Natural killer cell (primary cell): ENCODE measurements at places on chromosomes 6 and 20.

DNA sequence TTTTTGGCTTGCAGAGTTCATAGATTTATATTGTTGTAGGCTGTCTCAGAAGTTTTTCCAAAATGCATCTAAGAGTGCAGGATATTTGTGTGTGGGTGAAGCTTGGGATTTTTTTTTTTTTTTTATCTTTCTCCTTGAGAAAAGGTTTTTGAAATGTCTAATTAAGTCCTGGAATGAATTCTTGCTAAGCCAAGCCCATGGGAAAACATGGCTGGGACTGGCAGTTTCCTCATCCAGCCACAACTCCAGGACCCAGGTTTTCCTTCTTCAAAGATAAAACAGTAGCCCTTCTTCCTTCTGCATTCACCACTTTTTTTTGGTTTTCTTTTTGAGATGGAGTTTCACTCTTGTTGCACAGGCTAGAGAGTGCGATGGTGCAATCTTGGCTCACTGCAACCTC lies 242.5 kb upstream of the JAG1 start:
- no peak for DNase-seq

GRCh38 chr20:2303673-2304072 lies 7.9 kb downstream of the TGM3 start:
- no peak for DNase-seq

- no peak for DNase-seq
These were observed 41.1 kb downstream of the DYNLT1 start for GRCh38 chr6:158603261-158604047.

- DNase-seq = no peak
These were observed 78.8 kb downstream of the COL21A1 start for GRCh38 chr6:56168596-56168995.

DNA sequence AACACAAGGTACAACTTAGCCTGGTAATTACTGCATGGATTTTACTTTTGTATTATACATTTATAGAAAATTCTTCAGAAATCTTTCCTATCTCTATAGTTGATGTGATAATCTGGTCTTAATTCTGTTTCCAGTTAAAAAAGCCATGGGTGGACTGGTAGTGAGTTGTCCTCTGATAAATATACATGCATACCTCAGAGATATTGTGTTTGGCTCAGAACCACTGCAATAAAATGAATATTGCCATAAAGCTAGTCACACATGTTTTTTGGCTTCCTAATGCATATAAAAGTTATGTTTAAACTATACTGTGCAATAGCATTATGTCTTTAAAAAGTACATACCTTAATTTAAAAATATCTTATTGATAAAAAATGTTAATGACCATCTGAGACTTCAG lies 708.6 kb upstream of the MARCKS start:
- no peak for DNase-seq

DNA sequence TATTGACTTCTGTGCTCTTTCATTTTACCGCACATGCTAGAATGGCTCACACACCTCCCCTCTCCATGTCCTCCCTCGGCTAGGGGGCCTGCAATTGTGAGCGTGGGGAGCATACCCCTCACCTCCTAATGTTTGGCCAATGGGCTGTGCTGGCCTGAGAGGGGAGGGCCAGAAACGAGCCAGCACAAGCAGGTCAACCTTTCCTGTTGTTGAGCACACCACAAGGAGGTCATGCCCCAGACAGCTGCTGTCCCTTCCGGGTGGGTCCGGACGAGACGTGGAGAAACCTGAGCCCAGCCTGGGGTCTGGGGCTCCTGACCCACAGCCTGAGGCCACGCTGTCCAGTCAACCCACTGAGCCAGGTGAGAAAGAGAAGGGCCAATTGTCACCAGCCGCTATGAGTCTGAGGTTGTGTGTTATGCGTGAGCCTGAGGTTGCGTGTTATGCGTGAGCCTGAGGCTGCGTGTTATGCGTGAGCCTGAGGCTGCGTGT lies 77.4 kb downstream of the TTLL2 start:
- DNase-seq = no peak

GRCh38 chr6:135329851-135330803 lies 149.0 kb downstream of the MYB start:
- DNase-seq = no peak

DNA sequence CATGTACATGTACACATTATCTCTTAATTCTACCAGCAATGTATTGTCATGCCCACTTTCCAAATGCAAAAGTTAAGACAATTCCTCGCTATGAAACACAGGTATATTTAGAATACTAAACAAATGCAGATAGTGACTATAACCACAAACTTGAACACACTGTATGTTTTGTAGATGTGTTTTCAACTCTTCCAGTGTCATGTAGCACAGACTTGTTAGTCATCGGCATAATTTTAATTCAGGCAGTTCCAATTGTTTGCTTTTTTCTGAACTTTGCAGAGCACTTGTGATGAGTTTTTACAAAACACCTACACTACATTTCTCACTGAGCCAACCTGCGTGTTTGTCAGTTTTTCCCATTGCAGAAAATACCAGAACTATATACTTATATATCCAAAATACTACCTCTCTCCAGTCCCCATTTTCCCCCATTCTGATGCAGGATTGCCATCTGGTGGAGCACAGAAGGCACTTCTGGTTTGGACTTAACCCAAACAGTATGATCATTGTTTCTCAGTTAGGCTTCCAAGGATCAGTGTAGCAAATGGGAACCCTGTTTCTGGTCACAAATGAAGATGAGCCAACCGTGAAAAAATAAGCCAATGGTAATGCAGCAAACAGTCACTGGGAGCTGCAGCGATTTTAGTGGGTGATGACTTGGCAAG lies 143.4 kb downstream of the ADGRB3 start:
- DNase-seq = peak; percentile 5

GRCh38 chr6:35494161-35494563 lies 2.7 kb downstream of the TEAD3 start:
- DNase-seq = no peak

GRCh38 chr6:113423956-113424355 lies 433.2 kb upstream of the MARCKS start:
- no peak for DNase-seq
